ENCODE measurements at places on chromosomes 1 and 21.

DNA sequence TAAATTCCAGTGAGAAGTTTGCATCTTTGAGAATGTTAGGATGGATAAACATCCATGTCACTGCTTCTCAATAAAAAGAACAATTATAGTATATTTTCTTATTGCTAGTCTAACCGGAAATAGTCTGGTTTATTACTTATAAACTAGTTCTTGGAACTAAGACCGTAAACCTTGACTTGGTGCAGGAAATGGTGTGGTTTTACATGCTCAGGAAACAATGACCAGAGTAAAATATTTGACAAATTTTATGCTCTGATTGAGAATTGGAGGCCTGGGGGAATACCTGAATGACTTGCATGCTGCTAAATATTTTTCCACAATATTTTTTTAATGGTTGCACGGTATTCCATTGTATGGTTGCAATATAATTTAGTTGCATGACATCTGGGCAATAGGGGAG lies 76.3 kb downstream of the XCL2 start:
- no peak for DNase-seq

GRCh38 chr1:224873434-224874369 lies 55.8 kb upstream of the DNAH14 start:
- DNase-seq: no peak

DNA sequence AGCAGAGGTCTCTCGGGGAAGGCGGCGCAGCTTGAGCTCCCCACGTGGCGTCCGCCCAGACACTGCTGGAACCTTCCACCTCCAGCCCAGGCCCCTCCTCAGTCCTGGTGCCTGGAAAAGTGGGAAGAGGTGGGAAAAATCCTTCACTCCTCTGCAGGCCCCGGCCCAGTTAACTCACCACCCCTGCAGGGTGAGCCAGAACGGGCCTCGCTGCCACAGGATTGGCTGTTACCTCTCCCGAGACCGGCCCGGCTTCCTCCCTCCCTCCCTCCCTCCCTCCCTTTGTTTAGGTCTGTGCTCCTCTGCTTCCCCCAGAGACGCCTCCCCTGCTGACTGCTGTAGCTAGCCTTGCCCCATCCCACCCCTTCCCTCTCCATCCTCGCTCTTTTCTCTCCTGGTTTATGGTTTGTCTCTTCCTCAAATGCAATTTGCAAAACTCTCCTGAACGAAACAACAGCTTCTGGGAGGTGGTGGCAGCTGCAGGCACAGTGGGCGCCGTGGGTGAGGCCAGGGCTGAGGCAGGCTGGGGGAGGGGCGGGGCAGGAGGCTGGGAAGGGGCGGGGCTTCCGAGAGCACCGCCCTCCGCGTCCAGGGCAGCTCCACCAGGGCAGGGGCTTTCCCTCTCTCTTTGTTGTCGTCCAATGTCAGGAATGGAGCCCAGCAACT lies 6.5 kb downstream of the CAPN9 start:
- DNase-seq: no peak

DNA sequence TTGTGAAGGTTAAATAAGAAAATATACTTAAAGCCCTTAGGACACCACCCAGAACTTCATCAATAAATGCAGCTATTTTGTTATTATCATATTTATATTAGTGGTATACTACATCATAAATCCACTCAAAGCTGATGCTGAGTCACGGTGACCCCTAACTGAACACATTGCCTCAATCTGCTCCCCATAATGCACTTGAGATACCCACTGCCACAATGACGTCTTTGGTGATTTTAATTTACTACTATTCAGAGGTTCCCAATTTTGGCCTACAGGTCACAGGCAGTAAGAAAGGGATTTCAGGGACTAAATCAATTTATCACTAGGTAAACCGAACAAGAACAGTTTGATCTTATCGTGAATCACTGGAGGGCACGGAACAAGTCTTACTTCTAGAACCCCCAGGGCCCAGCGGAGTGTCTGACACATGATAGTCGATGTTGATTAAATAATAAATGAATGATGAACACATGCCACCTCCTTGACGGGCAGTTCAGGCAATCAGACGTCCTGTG lies 493 bp upstream of the CHD1L start:
- no peak for DNase-seq

- DNase-seq: no peak
Measured at GRCh38 chr1:236010443-236010842, 54.4 kb downstream of the NID1 start.

DNA sequence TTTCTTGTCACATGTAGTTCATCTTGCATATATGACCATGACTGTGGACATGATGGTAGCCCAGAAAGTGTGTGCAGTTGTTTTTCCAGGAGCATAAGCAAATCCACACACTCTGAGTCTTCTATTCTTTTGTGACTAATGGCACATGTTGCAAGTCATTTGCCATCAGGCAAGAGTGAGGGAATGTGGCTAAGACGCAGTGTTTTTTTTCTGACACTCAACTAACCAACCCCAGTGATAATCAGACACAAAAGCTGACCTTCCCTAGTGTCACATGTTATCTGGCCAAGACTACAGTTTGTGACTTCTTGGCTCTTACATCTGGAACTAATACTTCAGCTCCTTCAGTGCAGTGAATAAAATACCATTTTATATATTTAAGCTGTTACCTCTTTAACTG lies 108.8 kb downstream of the ITSN1 start:
- no peak for DNase-seq

- DNase-seq: no peak
Measured at GRCh38 chr1:154593390-154593789, 14.6 kb downstream of the ADAR start.

GRCh38 chr1:227343206-227343605 lies 24.9 kb upstream of the CDC42BPA start:
- DNase-seq: no peak
